HCT116 (cell line): ENCODE measurements at places on chromosomes 1 and 21. TPM values are rescaled to one million over a fixed set of nuclear protein-coding genes. Genes with fewer than 3 reads are reported as not detected.
A peak's percentile ranks its signal among the peaks of the same experiment; 100 is the strongest.

- no peak for DNase-seq
Measured at GRCh38 chr1:223810586-223810985, 35.2 kb downstream of the TP53BP2 start.

DNA sequence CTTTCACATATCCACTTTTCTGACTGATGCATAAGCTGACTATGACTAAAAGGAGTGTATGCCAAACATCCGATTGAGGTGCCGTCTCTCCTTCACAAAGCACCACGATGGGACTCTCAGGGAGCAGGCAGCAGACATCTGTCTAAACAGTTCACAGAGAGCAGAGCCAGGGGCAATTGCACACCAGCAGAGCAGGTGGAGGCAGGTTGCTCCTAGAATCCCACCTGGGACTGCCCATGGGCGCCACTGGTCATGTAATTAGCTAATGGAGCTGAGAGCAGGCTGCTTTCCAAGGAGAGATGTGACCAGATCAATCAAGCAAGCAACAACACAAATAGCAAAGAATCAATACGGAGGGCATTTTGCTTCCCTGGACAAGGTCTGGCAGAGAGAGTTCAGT, 30.5 kb upstream of the COA6 start:
- no peak for DNase-seq

TFF3 gene
- 0.22 TPM for total RNA-seq

- no peak for DNase-seq
Measured at GRCh38 chr21:36858320-36858957, 108.0 kb downstream of the HLCS start.

- DNase-seq = no peak
Measured at GRCh38 chr1:90074566-90074965, 79.7 kb downstream of the ZNF326 start.

DNA sequence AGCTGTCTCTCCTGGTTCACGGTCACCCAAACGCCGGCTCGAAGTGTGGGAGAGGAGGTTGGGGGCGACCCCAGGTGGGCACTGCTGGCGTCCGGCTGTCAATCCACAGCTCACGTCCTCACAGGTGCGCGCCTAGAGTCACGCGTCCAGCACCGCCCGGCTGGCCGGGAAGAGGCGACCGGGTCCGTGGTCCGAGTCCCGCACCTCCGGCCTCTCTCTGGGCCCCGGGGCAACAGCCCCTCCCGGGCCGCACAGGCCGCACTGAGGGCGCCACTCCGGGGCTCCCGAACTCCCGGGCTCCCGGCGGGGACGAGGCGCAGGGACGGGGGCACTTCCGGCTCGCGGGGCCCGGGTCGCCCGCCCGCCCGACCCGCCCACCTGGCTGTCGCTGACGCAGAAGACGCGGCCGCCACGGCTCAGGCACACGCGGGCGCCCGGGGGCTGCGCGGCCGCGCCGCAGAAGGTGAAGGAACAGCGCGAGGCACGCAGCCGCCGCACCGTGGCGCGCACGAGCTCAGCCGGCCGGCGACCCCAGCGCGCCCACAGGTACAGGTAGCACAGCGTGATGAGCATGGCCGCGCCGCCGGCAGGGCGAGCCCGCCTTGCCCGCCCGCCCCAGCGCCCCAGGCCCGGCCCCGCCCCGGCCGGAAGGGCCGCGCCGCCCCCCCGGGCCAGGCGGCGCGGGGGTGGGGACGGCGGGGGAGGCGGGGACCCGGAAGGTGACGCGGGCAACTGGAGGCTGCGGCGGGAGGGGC, at the start of gene HLCS:
Gene HLCS (minus strand): TSS at position 604 of the 755 bp plus-strand sequence. CDS start 31 bp downstream, at position 573.
- no peak for DNase-seq

DNA sequence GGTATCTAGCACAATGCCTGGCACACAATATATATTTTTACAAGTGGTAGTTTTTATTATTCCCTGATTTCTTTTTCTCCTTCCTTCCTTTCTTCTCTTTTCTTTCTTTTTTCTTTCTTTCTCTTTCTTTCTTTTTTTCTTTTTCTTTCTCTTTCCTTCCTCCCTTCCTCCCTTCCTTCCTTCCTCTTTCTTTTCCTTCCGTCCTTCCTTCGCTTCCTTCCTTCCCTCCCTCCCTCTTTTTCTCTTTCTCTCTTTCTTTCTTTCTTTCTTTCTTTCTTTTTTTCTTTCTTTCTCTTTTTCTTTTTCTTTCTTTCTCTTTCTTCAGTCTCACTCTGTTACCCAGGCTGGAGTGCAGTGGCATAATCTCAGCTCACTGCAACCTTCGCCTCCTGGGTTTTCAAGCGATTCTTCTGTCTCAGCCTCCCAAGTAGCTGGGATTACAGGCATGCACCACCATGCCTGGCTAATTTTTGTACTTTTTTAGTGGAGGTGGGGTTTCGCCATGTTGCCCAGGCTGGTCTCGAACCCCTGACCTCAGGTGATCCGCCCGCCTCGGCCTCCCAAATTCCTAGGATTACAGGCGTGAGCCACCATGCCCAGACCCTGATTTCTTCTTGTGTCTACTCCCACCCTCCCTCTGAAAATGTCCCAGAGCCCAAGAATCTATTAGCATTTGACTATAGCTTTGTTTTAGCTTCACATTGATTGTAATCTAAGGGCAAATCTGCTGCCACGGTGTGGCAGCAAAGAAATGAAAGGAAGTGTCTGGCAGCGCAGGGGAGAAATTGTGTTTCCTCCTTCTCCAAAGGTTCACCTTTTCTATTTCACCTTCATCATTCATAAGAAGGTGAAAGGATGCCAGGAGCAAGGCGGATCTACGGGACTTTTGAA, 19.9 kb upstream of the ABCB10 start:
- no peak for DNase-seq

NBPF10 gene
- total RNA-seq = 1.7 TPM

HES3 gene
- total RNA-seq = not detected

DNA sequence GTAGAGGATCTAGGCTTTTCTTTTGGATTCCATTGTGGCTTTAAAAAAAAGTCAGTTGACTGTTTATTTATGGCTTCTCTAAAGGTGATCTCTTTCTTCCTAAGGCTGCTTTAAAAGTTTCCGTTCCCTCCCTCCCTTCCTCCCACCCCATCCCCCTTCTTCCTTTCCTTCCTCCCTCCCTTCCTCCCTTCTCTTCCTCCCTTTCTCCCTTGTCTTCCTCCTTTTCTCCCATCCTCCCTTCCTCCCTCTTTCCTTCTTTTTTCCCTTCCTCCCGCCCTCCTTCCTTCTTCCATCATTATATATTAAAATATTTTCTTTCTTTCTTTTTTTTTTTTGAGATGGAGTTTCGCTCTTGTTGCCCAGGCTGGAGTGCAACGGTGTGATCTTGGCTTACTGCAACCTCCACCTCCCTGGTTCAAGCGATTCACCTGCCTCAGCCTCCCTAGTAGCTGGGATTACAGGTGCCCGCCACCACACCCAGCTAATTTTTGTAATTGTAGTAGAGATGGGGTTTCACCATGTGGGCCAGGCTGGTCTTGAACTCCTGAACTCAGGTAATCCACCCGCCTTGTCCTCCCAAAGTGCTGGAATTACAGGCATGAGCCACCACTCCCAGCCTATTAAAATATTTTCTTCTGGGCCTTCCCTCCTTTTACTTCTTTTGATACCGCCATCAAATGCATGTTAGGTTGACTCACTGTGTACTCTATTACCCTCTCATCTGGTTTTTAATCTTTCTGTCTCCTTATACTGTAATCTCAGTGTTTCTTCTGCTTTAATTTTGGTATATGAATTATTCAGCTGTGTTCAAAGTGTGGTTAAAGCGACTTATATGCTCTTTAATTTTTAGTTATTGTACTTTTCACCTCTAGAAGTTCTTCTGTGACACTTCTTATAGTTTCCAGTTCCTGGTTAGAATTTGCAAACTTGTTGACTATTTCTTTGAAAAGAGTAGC, 59.2 kb upstream of the ATP5PO start:
- DNase-seq = no peak

DNA sequence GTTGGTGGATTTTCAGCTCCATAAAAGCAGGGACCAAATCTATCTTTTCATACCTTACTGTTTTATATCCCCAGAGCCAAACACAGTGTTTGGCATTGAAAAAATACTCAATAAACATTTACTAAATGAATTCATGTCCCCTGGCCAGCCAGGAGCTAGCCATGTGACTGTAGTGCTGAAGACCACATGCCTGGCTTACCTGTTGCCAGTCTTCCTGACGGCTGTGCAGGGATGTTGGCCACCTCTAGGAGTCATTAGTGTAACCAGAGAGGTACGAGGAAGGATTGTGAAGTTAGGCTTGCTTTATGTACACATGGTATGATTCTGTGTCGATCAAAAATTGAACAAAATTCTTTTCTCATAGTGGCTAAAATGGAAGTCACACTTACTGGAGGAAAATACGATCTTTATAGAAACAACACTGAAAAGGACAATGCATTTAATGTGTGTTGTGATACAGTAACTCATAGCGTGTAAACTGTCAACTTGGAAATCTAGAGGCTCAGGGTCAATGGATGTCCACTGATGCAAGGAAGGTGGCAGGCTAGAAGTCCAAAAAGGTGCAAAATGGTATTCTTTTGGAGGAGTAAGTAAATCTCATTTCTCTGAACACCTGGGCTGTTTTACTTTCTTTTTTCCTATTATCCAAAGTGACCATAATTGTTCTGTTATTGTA, 60.9 kb downstream of the FGGY start:
- no peak for DNase-seq

GRCh38 chr1:48019714-48020315, 22.6 kb upstream of the TRABD2B start:
- DNase-seq = no peak

DNA sequence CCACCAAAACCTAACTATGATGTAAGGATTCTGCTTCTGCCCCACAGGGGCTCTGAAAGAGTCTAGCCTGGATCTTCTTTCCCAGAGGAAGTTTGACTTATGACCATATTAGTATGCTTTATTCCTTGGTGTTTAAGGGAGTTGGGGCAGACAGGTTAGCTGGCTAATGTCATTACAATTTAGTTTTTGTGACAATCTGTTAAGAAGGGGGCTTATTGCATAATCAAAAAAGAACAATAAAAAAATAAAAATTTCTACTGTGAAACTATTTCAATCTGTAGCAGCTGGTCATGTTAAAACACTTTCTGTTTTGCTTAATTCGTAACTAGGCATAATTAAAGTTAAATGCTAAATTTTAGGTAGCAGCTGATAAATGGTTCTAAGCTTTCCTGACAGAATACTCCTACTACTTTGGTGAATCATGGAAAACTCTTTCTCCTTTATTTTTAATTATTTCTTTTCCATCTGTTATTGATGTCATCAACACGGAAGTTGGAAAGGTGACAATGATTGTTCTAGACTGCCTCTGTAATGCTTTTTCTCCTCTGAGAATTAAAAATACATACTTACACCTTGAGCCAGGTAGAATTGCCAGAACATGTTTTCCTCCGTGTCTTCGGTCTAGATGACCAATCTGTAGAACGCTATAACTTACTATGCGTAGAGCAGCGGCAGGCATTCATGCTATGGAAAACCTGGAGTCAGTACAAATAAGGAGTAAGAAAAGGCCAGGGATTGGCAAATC, 18.6 kb downstream of the DYRK3 start:
- no peak for DNase-seq

HAO2 gene
- not detected for total RNA-seq

- DNase-seq = no peak
Measured at GRCh38 chr1:47984175-47984789, 12.9 kb downstream of the TRABD2B start.

TMEM240 gene
- 2.3 TPM for total RNA-seq

- DNase-seq = no peak
Measured at GRCh38 chr1:183993132-183993531, 44.4 kb downstream of the COLGALT2 start.

DNA sequence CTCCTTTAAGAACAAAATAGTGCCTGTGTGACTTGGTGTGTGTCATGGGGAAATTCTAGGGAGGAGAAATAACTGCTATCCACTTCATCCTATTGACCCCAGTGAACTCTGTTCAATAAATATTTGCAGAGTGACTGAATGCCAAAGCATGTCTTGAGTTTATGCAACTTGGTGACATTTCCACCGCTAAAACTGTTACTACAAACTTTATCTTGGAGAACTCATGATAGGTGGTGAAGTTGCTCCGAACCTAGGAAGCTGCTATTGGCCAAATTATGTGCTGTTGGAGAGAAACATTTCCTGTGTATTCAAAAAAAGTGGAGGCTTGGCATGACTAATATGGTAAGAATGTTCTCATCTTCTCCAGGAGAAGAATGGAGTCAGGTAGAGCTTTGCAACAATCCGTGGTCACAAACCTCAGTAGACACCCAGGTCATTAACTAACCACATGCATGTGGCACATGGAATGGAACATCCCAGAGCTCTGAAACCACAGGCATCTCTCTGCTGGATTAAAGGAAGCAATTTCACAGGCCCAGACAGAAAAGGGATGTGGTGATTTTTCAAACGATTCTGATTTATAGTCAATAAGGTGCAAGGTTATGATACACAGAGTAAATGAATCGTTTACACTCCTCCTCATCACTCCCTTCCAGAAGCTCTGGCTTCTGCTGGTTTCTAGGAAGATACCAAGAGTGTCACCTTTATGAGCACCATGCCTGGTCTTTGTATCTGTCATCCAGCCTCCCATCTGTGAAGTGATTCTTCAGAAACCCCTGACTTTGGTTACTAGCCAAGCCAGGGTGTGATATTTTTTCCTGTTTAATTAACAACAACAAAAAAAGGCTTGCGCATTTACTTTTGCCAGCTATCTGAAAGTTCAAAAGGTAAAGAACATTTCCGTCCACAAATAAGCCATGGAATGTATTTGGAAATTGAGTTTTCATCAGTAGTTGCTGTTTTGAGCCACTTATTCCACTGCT, 361.1 kb downstream of the TGFB2 start:
- DNase-seq = peak; percentile 93

PPM1J gene
- 7.5 TPM for total RNA-seq
